ENCODE measurements at places on chromosomes 5 and 9.
A peak's percentile ranks its signal among the peaks of the same experiment; 100 is the strongest.

- no peak for DNase-seq
- H3K36me3 ChIP-seq = no peaks in the 10 kb centered on the region
- H3K27me3 ChIP-seq = no peaks in the 10 kb centered on the region
- no peak overlapping the region for H3K4me3 ChIP-seq
- no peak overlapping the region for H3K27ac ChIP-seq
These were observed 1043.1 kb downstream of the TLE1 start for GRCh38 chr9:80646211-80646610.

DNA sequence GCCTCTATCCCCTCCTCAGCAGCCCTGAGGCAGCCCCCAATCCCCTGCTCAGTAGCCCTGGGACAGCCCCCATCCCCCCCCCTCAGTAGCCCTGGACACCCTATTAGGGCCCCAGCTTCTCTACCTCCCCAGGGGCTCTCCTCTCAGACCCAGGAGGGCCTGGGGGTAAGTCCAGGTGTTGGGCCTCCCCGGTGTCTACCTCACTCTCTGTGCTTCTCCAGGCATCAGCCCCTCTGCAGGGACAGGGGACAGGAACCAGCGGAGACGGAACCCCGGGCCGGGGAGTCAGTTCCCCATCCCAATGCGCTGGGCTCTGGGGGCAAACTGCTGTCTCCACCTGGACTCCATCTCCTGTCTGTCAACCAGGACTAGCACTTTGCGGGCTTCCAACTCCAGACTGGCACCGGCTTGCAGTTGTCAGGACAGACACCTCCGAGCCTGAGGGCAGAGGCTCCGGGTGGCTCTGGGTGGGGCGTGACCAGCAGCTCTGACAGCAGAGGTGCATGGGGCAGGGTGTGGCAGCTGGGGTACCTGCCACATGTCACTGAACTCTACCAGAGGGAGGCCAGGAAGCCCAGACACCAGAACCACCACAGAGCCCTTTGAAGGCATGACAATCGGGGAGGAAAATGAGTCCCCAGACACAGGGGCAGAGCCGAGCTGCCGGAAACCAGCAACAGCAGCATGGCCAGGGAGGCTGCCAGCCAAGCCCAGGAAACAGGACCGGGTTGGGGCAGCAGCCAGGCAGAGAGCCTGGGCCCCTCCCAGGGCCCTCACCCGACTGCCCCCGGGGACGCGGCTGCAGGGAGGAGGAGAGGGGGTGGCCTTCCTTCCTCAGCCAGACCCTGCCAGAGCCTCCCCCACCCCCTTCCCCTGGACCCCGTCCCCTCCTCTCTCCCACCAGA lies 17.7 kb upstream of the UBAC1 start:
- DNase-seq = no peak
- no peaks in the 10 kb centered on the region for H3K36me3 ChIP-seq
- H3K27me3 ChIP-seq = no peaks in the 10 kb centered on the region

DNA sequence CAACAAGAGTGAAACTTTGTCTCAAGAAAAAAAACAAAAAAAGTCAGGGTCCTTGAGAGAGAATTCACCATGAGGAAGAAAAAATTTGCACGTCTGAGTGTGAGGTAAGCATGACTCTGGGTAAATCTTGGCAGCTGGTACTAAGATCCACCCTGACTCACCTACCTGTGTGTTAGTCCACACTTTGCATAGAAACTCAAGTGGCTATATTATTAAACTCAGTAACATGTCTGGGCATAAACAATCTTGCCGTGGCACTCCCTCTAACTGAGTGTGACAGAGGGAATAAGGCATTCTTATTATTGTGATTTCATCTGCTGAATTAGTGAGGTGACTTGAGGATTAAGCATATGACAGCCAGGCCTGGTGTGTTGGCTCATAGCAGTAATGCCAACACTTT lies 259.4 kb upstream of the VLDLR start:
- no peaks in the 10 kb centered on the region for H3K27me3 ChIP-seq
- H3K4me3 ChIP-seq = no peak overlapping the region
- no peak for DNase-seq
- H3K27ac ChIP-seq = no peak overlapping the region

DNA sequence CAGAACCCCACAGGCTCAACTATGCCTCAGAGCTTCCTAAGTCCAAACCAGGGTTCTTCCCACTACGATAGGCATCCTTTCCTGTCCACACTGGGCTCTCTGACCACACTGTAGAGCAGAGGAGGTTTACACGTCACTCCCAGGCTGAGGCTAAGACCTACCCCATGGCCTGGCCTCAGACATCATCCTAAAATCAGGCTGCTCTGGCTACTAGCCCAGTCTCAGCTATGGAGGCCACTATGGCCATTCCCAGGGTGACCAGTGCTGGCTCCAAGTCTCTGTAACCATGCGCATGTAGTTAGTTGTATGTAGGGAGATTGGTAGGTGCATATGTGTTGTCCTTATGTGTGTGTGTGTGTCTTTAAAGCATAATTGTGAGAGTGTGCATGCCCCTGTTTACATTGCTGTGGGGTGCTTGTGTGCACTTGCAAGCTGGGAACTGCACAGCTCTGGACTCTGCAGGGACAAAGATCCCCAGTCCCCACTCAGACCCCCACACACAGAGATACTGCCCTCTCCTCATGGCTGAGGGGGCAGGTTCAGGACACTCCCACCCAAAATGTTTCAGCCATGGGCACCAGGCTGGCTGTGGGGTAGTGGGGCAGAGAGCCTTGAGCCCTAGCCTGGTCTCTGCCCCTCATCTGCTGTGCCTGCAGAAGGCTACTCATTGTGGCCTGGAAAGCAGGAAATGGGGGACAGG lies 12.3 kb downstream of the PDLIM4 start:
- no peaks in the 10 kb centered on the region for H3K36me3 ChIP-seq
- no peak for DNase-seq
- no peaks in the 10 kb centered on the region for H3K4me1 ChIP-seq
- H3K27ac ChIP-seq = no peak overlapping the region
- no peak overlapping the region for H3K4me3 ChIP-seq

GRCh38 chr5:152349683-152350526 lies 55.2 kb downstream of the NMUR2 start:
- H3K36me3 ChIP-seq = no peaks in the 10 kb centered on the region
- no peak overlapping the region for H3K27ac ChIP-seq

DNA sequence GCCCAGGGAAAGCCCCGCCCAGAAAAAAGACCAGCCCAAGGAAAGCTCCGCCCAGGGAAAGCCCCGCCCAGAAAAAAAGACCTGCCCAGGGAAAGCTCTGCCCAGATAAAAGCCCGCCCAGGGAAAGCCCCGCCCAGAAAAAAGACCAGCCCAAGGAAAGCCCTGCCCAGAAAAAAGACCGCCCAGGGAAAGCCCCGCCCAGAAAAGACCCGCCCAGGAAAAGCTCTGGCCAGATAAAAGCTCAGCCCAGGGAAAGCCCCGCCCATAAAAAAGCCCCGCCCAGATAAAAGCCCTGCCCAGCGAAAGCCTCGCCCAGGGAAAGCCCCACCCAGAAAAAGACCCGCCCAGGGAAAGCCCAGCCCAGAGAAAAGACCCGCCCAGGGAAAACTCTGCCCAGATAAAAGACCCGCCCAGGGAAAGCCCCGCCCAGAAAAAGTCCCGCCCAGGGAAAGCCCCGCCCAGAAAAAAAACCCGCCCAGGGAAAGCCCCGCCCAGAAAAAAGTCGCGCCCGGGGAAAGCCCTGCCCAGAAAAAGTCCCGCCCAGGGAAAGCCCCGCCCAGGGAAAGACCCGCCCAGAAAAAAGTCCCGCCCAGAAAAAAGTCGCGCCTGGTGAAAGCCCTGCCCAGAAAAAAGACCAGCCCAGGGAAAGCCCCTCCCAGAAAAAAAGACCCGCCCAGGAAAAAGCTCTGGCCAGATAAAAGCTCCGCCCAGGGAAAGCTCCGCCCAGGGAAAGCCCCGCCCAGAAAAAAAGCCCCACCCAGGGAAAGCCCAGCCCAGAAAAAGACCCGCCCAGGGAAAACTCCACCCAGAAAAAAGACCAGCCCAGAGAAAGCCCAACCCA lies 11.9 kb downstream of the GRIN1 start:
- H3K4me3 ChIP-seq = no peak overlapping the region
- no peaks in the 10 kb centered on the region for H3K36me3 ChIP-seq
- H3K27me3 ChIP-seq = no peaks in the 10 kb centered on the region
- H3K27ac ChIP-seq = no peak overlapping the region

DNA sequence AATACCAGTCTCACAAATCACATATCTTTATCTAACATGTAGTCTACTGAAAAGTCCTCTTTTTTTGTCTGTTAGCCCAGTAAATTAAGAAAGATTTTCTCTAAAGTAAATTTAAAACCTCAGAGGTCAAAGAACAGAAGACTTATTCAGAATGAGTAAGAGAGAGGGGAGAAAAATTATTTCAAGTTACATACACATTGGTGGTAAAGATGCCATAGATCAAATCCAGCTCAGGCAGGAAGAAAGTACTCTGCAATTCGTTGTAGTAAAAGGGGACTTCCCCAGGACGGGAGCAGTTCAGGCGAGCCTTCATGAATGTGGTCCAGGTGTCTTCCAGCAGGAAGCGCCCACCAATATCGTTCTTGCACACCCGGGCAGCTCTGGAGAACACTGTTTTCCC lies 344.1 kb downstream of the SEMA5A start:
- no peaks in the 10 kb centered on the region for H3K4me1 ChIP-seq
- H3K36me3 ChIP-seq = no peaks in the 10 kb centered on the region
- no peak overlapping the region for H3K27ac ChIP-seq

DNA sequence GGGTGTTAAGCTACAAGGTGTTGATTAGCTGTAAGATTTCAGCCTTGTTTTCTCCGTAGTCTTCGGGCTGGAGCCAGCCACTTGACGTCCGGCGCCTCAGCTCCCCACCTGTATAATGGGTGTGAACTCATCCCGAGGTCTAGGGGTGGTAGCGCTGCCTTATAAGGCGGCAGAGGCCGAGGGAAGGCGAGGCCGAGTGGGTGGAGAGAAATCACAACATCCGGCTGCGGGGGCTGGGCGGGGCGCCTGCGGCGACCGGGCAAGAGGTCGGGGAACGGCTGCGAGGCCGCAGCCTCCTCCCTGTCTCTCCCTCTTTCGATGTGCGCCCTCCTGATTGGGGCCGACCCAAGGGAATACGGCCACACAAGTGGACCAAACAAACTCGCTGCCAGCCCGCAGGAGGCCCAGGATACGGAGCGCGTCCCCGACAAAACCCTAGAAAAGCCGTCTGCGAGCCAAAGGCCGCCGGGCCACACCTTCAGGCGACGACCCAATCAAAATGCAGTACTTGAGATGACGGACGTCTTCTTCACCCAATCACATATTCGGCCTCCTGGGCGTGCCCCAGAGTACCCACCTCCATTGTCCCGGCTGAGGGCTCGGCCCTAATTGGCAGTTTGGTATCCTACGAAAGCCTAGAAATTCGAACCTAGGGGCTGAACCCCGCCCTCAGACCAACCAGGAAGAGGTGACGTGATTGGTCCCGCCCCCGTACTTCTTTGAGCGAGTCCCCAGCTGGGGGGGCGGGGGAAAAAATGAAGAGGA lies 493 bp upstream of the GRK6 start:
- no peaks in the 10 kb centered on the region for H3K36me3 ChIP-seq
- H3K4me1 ChIP-seq = no peaks in the 10 kb centered on the region
- H3K27me3 ChIP-seq = no peaks in the 10 kb centered on the region

- no peak for DNase-seq
- no peak overlapping the region for H3K4me3 ChIP-seq
- no peaks in the 10 kb centered on the region for H3K4me1 ChIP-seq
- no peaks in the 10 kb centered on the region for H3K36me3 ChIP-seq
These were observed 124.7 kb upstream of the SEMA6A start for GRCh38 chr5:116699332-116699731.

- H3K4me1 ChIP-seq = no peaks in the 10 kb centered on the region
- no peak overlapping the region for H3K4me3 ChIP-seq
- no peaks in the 10 kb centered on the region for H3K36me3 ChIP-seq
- H3K27me3 ChIP-seq = no peaks in the 10 kb centered on the region
- no peak overlapping the region for H3K27ac ChIP-seq
- DNase-seq = no peak
These were observed 329.8 kb downstream of the SLIT3 start for GRCh38 chr5:168971100-168971499.

GRCh38 chr5:139342423-139342723 lies 719 bp downstream of the PAIP2 start:
- H3K4me3 ChIP-seq = peak overlapping the region; percentile 99
- H3K27ac ChIP-seq = peak overlapping the region; percentile 99
- no peak for DNase-seq
- H3K27me3 ChIP-seq = no peaks in the 10 kb centered on the region

DNA sequence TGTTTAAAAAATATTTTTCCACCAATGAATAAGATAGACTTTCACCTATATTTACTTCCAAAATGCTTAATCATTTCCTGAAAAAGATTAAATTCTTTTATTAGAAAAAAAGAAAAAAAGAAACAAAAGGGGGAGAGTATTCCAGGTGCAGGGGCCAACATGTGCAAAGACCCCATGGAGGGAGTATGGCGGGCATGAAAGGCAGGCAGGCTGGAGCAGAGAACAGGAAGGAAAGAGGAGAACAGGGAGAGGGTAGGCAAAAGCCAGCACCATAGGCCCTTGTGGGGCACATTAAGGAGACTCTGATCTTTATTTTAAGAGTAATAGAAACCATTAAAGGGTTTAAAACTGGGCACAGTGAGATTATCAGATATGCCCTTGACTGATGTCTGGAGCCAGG lies 16.5 kb upstream of the SAP30L start:
- no peaks in the 10 kb centered on the region for H3K36me3 ChIP-seq
- no peak for DNase-seq
- H3K27me3 ChIP-seq = no peaks in the 10 kb centered on the region
- H3K4me3 ChIP-seq = no peak overlapping the region

GRCh38 chr5:31329715-31330114 lies 136.2 kb downstream of the CDH6 start:
- H3K36me3 ChIP-seq = no peaks in the 10 kb centered on the region
- DNase-seq = no peak
- H3K27me3 ChIP-seq = no peaks in the 10 kb centered on the region
- H3K4me3 ChIP-seq = no peak overlapping the region
- no peaks in the 10 kb centered on the region for H3K4me1 ChIP-seq
- H3K27ac ChIP-seq = no peak overlapping the region

GRCh38 chr5:130126746-130127145 lies 222.5 kb downstream of the CHSY3 start:
- H3K27ac ChIP-seq = no peak overlapping the region
- H3K36me3 ChIP-seq = no peaks in the 10 kb centered on the region
- H3K4me3 ChIP-seq = no peak overlapping the region
- H3K4me1 ChIP-seq = no peaks in the 10 kb centered on the region

GRCh38 chr5:143592648-143593047 lies 189.2 kb upstream of the NR3C1 start:
- peaks cover 9% of the 10 kb centered on the region for H3K4me1 ChIP-seq
- H3K27me3 ChIP-seq = no peaks in the 10 kb centered on the region
- no peaks in the 10 kb centered on the region for H3K36me3 ChIP-seq
- no peak overlapping the region for H3K4me3 ChIP-seq

DNA sequence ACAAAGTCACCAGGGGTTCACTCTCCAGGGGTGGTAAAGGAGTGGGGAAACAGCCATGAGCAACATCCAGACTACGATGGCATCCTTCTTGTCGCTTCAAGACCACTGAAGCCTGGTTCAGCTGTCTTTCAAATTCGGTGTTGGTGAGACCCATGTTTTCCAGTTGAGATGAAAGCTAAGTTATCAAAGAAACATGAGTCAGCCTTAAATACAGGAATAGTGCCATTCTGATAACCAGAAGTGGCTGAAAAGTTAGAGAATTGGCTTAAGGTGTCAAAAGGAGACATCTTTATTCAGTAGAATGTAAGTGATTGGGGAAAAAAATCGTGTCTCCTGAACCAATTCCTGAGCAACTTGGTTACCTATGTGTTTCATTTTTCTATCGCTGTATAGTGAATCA lies 7.0 kb upstream of the CARD19 start:
- no peaks in the 10 kb centered on the region for H3K27me3 ChIP-seq
- H3K4me3 ChIP-seq = no peak overlapping the region
- H3K4me1 ChIP-seq = no peaks in the 10 kb centered on the region

GRCh38 chr5:10355071-10355889 lies 1.8 kb downstream of the MARCHF6 start:
- peak overlapping the region; percentile 98 for H3K27ac ChIP-seq
- no peaks in the 10 kb centered on the region for H3K4me1 ChIP-seq
- H3K27me3 ChIP-seq = no peaks in the 10 kb centered on the region
- DNase-seq = no peak
- H3K4me3 ChIP-seq = peak overlapping the region; percentile 89
